ENCODE measurements at places on chromosomes 12 and 14. TPM values are rescaled to one million over a fixed set of nuclear protein-coding genes. Genes with fewer than 3 reads are reported as not detected.

DNA sequence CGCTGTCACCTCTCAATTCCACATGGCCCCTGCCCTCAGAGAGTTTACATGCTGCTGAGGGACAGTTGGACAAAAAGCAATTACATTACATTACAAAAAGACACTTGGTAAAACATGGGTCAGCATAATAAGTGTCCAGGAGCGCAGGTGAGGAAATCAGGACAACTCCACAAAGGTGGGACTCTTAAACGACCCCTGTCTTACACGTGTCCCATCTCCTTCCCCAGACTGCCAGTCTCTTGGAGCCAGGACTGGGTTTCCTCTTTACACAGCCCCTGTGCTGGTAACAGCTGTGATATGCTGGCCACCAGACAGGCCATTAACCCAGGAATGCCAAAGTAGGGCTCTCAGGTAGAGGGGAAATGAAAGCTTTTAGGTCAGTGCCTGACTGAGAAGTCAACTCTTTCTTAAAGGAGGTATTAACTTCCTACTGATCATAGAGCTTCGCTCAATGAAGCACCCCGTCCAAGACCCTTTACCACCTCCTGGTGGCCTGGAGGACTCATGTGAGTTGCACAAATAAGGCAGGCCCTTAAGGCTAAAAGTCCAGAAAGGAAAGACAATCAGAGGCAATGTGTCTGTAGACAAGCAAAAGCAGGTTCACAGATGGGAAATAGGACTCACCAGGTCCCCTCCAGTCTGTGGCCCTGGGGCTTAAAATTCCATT, 55.5 kb downstream of the ANO2 start:
- H3K4me1 ChIP-seq = peaks cover 4% of the 10 kb centered on the region
- no peak for DNase-seq
- H3K36me3 ChIP-seq = no peaks in the 10 kb centered on the region
- H3K27me3 ChIP-seq = peaks cover 20% of the 10 kb centered on the region
- no peak overlapping the region for H3K27ac ChIP-seq

DNA sequence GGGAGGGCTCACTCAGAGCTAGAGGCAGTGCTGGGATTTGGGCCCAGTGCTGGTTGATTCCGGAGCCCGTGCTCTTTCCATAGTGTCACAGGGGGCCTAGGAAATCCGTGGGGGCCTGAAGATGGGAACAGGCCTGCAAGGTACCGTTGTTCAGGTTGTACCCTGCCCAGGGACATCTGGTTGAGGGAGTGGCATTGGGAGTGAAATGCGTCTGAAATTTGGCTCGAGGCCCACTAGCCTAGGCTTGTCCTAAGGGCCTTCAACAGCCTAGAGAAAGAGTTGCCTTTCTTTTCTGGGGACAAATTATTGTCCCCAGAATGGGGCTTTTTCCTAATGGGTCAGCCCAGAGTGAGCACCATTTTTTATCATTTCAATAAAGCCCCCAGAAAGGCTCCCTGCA, 26.4 kb upstream of the FAM222A start:
- H3K4me3 ChIP-seq = no peak overlapping the region
- H3K4me1 ChIP-seq = no peaks in the 10 kb centered on the region
- H3K36me3 ChIP-seq = no peaks in the 10 kb centered on the region
- DNase-seq = no peak
- no peak overlapping the region for H3K27ac ChIP-seq

DNA sequence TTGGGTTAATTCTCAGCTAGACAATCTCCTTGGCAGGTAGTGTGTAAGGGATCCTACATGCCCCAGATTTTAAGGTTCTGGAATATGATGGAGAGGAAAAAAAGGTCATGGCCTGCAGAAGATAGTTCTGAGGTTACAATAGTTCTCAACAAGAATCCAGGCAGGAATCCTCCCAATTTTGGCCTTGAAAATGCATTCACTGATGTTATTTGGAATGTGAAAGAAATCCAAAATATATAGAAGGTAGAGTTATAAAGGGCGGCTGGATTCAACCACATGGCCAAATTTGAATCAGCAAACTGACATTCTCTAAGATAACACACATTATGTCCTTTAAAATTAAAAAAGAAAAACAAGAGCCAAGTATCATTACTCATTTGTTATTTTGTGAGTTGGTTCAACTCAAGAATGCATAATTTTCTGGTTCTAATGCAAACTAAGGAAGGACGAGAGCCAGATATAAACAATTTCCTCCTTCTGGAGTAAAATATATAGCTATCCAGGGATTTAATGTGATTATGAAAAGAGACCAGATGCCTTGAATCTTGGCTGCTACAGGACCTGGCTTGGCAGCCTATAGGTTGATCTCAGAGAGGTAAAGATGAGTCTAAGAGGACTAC, 177.0 kb upstream of the G2E3 start:
- DNase-seq = no peak
- H3K27ac ChIP-seq = no peak overlapping the region
- peaks cover 15% of the 10 kb centered on the region for H3K27me3 ChIP-seq
- no peak overlapping the region for H3K4me3 ChIP-seq
- no peaks in the 10 kb centered on the region for H3K4me1 ChIP-seq

- no peaks in the 10 kb centered on the region for H3K36me3 ChIP-seq
- no peak for DNase-seq
- no peak overlapping the region for H3K4me3 ChIP-seq
Measured at GRCh38 chr14:51544471-51544870, 107.2 kb upstream of the FRMD6 start.

DNA sequence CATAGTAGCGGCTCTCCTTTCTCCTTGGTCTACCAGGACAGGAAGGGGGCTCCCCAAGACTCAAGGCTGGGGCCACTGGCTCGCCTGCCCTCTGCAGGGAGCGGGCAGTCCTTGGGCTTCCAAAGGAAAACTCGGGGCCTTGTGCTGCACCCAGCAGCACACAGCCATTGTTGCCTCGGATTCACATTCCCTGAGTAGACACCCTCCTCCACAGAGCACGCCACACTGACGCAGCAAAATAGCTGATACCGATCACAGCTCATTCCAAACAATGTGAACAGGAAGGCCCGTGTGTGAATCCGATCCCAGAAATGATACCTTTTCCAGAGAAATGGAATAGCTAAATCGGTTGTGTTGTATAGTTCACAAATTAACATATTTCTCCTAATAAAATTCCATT, 65.1 kb upstream of the DYNC1H1 start:
- H3K36me3 ChIP-seq = peaks cover 81% of the 10 kb centered on the region
- no peaks in the 10 kb centered on the region for H3K4me1 ChIP-seq
- H3K27me3 ChIP-seq = no peaks in the 10 kb centered on the region
- no peak overlapping the region for H3K4me3 ChIP-seq
- H3K27ac ChIP-seq = no peak overlapping the region

DNA sequence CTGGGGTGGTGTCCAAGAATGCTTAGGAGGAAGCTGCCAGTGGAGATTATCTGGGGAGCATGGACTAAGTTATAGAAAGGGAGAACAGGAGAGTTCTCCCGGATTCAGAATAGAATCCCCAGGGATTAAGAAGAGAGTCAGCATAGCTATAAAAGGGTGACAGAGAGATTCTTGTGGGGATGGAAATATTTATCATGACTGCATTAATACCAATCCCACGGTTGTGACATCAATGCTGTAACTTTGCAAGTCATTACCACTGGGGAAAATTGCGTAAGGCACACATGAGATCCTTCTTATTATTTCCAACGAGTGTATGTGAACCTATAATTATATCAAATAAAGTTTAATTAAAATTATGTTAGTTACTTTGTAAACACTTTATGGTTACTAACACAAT, 447.9 kb upstream of the TMEM132C start:
- no peaks in the 10 kb centered on the region for H3K4me1 ChIP-seq
- no peaks in the 10 kb centered on the region for H3K36me3 ChIP-seq
- H3K27ac ChIP-seq = no peak overlapping the region
- no peaks in the 10 kb centered on the region for H3K27me3 ChIP-seq
- DNase-seq = no peak

DNA sequence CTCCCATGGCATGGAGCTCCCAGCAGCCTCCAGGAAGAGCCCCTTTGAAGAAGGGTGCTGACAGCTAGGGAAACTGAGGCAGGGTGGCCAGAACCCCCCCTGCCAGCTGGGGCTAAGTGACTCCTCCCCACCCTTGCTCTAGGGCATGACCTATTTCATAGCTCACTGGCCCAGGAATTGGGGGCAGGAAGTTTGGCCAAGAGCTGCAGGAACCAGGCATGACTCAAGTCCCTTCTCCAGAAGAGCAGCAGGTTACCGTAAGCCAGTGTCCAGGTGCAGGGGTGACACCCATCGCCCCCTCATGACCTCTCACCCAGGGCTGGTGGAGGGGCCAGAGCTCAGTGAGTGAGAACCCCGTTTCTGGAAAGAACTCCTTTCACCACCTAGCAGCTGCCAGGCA, 1.9 kb downstream of the RASAL1 start:
- H3K4me3 ChIP-seq = no peak overlapping the region
- no peaks in the 10 kb centered on the region for H3K36me3 ChIP-seq
- peaks cover 13% of the 10 kb centered on the region for H3K4me1 ChIP-seq
- H3K27ac ChIP-seq = no peak overlapping the region
- H3K27me3 ChIP-seq = peaks cover 7% of the 10 kb centered on the region
- no peak for DNase-seq

DNA sequence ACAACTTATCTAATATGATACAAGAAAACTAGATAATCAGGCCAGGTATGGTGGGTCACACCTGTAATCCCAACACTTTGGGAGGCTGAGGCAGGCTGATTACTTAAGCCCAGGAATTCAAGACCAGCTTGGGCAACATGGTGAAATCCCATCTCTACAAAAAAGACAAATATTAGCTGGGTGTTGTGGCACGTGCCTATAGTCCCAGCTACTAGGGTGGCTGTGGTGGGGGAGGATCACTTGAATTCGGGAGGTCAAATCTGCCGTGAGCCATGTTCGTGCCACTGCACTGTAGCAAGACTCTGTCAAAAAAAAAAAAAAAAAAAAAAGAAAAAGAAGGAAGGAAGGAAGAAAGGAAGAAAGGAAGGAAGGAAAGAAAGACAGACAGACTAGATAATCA, 27.0 kb downstream of the ZCRB1 start:
- H3K4me3 ChIP-seq = peak overlapping the region; percentile 17
- H3K36me3 ChIP-seq = no peaks in the 10 kb centered on the region
- DNase-seq = no peak
- H3K4me1 ChIP-seq = peaks cover 18% of the 10 kb centered on the region

DNA sequence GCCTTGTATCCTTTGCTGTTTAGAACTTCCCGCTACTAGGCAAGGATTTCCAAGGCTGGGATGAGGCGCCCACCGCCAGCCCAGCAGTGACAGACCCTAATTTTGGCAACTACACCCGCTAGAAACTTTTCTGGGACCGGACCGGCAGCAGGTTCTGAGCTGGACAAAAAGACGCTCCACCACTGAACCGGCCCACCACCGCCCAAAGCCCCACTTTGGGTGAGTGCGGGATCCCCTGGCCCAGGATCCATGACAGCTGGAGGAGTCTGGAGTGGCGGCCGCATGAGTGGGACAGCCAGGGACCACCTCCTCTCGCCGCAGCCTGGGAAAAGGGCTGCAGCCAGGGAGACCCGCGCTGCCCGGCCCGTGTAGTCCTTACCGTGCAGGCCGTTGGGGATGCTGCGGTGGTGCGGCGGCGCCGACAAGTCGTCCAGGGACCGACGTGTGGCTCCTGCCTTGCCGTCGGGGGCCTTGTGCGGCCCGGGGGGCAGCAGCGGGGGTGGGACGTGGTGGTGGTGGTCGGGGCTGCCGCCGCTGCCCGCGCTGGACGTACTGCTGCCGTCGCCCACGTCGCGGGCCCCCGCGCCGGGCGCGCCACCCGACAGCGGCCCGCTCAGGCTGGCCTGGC, 1.1 kb downstream of the CCDC85C start:
- H3K4me1 ChIP-seq = peaks cover 25% of the 10 kb centered on the region
- no peaks in the 10 kb centered on the region for H3K36me3 ChIP-seq
- no peak for DNase-seq
- H3K27me3 ChIP-seq = peaks cover 5% of the 10 kb centered on the region

DNA sequence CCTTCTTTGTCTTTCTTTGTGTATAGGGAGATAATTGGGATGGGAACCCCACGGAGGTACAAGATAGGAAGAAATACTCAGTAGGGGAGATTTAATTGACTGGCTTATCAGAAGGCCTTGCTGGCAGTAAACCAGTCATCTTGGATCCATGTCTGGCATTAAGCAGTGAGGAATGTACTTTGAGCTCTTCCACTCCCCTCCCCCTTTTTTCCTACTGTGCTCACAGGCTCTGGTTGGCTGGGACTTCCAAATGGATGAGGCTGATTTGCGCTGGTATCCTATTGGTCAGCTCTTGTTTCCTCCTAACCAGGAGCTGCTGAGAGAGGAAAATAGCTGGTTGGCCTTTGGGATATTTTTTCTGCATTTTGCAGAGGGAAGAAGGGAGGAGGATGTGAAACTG, 24.7 kb downstream of the NGDN start:
- H3K27ac ChIP-seq = no peak overlapping the region
- H3K27me3 ChIP-seq = no peaks in the 10 kb centered on the region
- no peaks in the 10 kb centered on the region for H3K36me3 ChIP-seq

Gene RIMKLB
- total RNA-seq = 1.3 TPM

Measured in activated CD4-positive, alpha-beta memory T cell treated with anti-CD3 and anti-CD28 coated beads, Interleukin-2, amount 10 ng/mL, durations not matched to agents 7 days and 5 days (primary cell).